ENCODE measurements at places on chromosomes 3 and 15.

- no peak for DNase-seq
These were observed 80.4 kb upstream of the LMCD1 start for GRCh38 chr3:8421267-8421666.

DNA sequence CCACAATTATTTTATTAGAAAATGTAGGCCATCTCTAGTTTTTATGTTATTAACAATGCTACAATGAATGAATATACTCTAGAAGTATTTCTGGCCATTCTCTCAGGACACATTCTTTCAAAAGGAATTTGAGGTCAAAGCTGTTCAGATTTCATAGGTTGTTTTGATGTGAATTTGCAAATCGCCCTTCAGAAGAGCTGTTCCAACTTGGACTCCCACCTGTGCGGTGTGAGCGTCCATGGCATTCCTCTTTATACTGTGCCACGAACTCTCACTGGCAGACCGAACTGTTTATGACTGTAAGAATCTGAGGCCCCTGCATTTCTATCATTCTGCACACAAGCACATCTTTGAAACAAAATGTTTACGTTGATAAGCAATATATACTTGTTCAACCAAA, 18.6 kb upstream of the SLC24A5 start:
- DNase-seq, result no peak

DNA sequence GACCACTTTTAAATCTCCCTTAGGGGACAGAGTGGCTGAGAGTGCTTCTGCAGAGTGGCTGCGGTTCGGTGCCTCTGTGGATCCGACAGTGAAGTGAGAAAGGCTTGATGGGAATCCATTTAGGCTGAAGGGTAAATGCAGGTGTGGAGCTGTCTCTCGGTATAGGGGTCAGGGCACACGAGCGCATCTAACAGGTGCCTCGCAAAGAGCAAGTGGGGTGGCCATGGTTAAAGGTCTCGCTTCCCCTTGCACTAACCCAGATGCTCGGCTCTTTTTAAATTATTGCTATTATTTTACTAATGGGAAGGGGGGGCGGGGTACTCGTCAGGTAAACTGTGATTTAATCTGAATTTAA, 598 bp upstream of the GJD2 start:
- DNase-seq, result no peak

- no peak for DNase-seq
These were observed 207.9 kb upstream of the RGMA start for GRCh38 chr15:93296759-93297500.

- no peak for DNase-seq
These were observed 284.5 kb downstream of the XXYLT1 start for GRCh38 chr3:194986208-194987043.

- DNase-seq, result no peak
These were observed 365.6 kb downstream of the MAGI1 start for GRCh38 chr3:65672871-65673815.

DNA sequence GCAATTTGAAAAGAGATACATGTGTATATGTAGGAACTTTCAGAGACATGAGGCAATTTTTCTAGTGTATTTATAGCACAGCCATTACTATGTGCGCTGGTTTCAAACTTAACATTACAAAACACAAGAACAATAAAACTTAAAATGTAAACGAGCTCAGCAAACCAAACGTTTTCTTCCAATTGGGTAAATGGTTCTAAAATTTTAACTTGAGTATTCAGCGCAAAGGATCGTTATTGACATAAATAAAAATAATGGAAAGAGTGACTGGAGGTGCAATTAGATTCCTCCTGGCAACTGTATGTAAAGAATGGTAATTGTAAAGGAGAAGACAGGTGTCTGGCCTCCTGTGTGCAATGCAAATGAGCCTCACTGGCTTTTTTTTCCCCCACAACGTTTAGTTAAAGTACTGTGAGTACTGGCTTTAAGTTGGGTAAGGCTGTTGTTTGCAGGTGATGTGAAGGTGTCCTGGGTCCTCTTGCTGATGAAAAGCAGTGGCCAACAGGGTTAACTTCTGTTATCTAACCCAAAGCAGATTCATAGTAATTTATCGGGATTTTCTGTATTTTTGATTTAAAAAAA, 14.1 kb upstream of the GADL1 start:
- no peak for DNase-seq

- DNase-seq, result no peak
These were observed 9.4 kb downstream of the ESYT3 start for GRCh38 chr3:138443521-138444503.

- DNase-seq, result no peak
These were observed 30.6 kb downstream of the TBC1D2B start for GRCh38 chr15:78046796-78047341.

DNA sequence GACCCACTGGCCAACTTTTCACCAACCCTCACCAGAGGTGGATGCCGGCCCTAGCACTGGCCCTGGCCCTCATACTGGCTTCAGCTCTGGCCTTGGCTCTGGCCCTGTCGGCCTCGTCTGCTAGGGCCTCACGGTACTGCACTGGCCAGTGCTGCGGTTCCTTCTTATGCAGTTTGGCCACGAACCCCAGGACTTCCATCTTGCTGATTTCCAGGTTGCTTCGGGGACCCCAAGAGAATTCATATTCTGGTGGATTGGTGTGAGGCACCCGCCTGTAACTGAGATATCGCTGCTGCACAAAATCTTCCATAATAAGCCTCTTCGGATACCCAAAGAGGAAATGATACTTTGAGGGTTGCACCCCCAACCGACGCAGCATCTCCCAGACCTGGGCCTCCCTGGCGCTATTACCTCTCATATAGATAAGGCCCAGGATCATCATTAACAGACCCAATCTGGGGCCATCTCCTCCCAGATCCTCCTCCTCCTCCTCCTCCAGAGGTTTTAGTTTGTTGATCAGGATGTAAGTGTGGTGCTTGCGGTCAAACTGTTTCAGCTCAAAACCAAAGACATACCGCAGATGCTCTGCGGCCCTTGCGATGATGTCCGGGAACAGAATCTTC, 883 bp downstream of the MAGEF1 start:
- DNase-seq, result no peak

DNA sequence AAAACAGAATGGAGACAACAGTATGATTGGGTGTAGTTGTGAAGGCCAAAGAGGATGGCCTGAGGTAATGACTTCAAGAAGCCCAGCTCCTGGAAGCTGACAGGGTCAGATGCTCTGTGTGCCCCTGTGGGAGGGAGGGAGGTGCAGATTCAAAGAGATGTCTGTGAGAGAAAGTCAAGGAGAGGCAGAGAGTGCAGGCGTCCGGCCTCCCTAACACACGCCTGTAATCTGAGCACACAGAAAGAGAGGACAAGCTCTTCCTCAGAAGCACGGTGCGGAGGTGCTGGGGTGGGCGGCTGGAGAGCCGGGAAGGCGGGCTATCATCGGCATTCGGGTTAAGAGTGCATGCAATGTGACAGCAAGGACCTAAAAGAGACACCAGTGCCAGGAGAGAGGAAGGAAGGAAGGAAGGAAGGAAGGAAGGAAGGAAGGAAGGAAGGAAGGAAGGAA, 238.2 kb upstream of the HES1 start:
- no peak for DNase-seq

DNA sequence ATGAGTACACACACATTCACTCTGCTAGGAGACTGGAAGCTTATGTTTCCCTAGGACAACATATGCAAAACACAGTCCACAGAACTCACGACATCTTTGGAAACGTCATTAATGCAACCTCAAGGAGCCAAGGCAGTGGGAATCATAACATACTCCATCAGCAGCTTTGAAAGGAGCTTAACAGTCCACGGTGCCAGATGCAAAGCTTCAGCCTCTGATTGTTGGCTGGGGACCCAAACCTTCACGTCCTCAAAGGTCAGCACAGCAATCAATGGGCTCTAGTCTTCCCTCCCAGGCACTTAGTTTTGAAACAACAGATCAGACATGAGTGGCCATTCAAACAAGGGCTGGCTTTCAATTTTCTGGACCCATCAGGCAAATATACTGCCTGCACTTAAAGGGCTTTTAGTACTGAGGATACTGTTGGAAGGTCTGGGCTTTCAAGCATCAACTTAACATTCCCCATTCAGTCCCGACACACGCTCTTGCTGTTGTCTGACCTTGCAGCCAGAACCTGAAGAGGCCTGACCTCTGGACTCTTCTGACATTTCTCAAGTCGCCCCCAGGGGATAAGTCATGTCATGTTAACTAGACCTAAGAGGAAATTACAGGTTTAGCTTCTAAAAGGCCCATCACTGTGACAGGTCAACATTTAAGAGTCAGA, 223.0 kb downstream of the PDZRN3 start:
- DNase-seq, result peak; percentile 91

DNA sequence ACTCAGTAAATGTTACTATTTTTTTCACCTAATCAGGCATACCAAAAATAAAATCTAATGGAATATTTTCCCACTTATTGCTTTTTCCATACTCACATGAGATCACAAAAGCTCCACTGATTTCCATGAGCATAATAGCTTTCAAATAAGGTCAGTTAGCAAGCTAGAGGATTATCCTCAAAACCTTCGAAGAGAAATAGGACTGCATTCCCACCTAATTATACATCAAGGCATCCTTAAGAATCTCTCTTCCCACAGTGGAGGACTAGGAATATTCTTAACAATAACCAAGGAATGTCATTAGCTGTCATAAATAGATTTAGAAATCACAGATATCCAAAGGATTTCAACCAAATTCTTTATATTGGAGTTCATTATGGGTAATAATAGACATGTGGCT, 127.9 kb upstream of the STT3B start:
- DNase-seq, result no peak

GRCh38 chr3:78830470-78830869, 937.3 kb downstream of the ROBO1 start:
- DNase-seq, result no peak

DNA sequence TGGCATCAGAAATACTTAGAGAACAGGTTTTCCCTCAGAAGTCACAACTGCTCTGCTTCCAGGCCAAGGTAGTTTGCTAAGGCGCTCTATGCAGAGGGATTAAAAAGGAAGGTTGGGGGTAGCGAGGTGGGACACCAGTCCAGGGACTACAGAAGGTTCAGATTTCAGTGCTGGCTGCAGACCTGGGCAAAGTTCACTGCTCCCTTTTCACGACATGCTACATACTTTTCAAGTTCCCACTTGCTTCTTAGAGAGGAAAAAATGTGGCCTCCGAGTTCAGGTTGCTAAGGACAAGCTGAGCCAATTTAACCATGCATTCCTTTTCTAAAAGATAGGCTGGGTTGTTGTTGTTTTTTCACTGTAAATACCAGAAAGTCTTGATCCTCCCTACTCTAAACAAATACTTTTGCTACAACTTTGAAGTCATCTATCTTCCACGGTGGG, 158.6 kb upstream of the NR2F2 start:
- DNase-seq, result no peak

- DNase-seq, result no peak
These were observed 177.9 kb downstream of the ARPP21 start for GRCh38 chr3:35817216-35817615.

DNA sequence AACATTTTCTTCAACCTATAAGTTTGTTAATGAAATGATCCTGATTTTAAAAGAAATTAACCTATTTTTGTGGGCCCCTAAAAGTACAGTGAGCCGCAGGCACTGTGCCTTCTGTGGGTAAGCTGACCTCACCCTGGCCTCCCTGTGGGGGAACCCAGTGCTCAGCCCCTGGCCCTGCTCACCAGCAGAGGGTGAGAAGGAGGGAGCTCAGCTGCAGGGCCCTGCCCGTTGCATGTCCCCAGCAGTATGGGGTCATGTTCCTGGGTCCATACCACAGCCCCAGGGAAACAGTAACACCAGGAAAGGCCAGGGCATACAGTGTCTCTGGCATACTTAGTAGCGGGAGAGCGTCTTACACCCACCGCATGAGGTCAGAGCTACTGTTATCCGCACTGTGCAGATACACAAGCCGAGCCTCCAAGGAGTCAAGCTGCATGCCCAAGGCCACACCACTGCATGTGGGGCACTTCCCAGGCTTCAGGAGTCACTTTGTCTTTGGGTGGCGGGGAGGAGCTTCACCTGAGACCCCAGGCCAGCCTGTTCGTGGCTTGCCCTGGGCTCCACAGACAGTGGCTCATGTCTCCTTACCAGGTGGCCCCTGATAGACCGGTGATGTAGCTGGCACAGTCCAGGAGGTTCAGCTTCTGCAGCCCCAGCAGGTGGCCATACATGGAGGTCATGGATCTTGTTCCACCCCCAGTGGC, 22.6 kb upstream of the EHD4 start:
- no peak for DNase-seq

DNA sequence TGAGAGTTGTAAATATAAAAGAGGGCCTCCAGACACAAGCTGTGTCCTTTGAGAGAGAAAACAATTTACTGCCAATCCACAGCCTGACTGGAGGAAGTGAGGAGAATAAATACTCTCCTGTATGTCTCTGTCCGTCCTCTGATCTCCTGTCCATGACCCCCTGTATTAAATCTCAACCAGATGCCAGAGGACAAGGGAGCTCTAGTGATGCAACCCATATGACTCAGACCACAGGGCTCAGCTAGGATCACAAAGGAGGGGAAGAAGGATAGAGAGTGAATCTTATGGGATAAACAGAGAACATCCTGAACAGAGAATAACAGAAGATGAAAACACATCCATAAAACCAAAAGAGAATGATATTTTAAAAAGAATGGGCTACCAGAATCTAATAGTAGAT, 482.6 kb downstream of the PLOD2 start:
- DNase-seq, result no peak

GRCh38 chr3:18886331-18886730, 262.0 kb upstream of the KCNH8 start:
- no peak for DNase-seq

GRCh38 chr3:42632146-42632545, 21.4 kb upstream of the ZBTB47 start:
- no peak for DNase-seq

DNA sequence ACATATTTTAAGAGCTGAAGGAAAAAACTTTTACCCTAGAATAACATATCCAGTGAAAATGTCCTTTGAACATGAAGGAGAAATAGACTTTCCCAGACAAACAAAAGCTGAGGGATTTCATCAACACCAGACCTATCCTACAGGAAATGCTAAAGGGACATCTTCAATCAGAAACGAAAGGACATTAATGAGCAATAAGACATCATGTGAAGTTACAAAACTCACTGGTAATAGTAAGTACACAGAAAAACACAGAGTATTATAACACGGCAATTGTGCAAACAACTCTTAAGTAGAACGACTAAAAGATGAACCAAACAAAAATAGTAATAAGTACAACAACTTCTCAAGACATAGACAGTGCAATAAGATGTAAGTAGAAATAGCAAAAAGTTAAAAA, 3.5 kb upstream of the ZSCAN2 start:
- no peak for DNase-seq

GRCh38 chr15:71282076-71282475, 166.8 kb downstream of the THSD4 start:
- DNase-seq, result no peak

GRCh38 chr15:22980189-22981050, at the start of gene CYFIP1:
CYFIP1 (minus strand) TSS chr15:22980368; CDS start chr15:22947285, 33,083 bp downstream.
- DNase-seq, result peak; percentile 82

GRCh38 chr3:79979990-79980389, 212.2 kb upstream of the ROBO1 start:
- DNase-seq, result no peak

DNA sequence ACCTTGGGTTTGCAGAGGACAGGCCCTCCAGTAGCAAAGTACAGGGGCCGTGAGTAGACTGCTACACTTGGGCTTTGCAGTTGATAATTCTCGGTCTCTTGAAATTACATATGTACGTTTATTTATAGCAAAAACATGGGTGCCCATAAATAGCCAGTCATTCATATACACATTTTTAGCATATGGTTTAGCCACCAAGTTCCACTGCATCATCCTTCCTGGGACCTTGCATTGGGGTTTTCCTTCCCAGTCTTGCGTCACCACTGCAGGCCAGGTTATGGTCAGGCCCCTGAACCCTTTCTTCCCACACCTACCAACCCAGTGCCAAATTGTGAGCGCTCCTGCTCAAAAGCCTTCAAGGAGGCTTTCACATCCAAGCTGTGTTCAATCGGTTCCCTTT, 12.7 kb downstream of the KLHL25 start:
- DNase-seq, result no peak
